ENCODE measurements at places on chromosomes 11 and 22.
A peak's percentile ranks its signal among the peaks of the same experiment; 100 is the strongest.

DNA sequence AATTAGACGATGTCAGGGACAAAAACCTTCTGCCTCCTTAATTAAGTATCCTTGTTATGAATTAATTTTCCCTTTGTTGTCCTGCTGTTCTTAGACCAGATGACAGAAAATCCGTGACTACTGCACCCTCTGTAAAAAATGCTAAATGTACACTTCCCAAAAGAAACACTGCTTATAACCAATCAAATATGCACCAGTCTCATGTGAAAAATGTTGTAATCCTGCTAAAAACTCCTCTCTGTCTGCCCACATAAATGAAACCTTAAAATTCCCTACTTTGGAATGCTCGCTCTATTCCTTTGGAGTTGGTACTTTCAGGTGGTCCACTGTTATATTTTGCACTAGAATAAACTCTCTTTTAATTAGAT is 366.8 kb upstream of the CCDC179 start:
- DNase-seq = no peak

- DNase-seq = peak; percentile 58
These were observed 28.3 kb downstream of the SLC1A2 start for GRCh38 chr11:35390737-35391682.

GRCh38 chr11:11297578-11297977 is 55.5 kb downstream of the CSNK2A3 start:
- DNase-seq = no peak

DNA sequence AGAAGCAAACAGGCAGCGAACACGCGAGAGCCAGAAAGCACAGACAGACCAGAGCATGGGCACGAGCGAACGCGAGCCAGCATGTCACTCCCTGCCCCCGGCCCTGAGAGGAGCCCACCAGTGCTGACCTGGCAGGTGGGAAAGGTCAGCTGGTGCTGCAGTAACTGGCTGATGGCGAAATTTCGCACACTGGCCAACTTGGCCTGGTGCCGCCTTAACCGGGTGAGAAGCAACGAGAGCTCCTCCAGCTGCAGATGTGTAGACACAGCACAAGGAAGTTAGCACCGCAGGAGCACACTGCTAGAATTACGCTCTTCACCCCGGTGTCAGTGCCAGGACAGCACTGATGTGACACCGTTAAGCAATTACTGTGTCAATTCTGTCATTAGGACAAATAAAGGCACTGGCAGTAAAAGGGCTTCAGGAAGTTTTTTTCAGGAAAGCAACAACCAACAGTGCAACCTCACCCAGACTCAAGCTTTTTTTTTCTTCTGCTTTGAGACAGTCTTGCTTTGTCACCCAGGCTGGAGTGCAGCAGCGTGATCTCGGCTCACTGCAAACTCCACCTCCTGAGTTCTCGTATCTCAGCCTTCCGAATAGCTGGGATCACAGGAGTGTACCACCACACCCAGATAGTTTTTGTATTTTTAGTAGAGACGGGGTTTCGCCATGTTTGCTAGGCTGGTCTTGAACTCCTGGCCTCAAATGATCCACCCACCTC is 76.8 kb downstream of the C11orf58 start:
- DNase-seq = peak; percentile 8

- no peak for DNase-seq
These were observed 53.6 kb downstream of the PTPRJ start for GRCh38 chr11:48033918-48034341.

- DNase-seq = no peak
These were observed at the start of gene LRFN4 for GRCh38 chr11:66856496-66857233. TSS of gene LRFN4 (plus strand) at chr11:66857064. CDS start at chr11:66857745, 681 bp downstream.

- no peak for DNase-seq
These were observed 208.4 kb upstream of the TBCEL start for GRCh38 chr11:120815319-120816100.

DNA sequence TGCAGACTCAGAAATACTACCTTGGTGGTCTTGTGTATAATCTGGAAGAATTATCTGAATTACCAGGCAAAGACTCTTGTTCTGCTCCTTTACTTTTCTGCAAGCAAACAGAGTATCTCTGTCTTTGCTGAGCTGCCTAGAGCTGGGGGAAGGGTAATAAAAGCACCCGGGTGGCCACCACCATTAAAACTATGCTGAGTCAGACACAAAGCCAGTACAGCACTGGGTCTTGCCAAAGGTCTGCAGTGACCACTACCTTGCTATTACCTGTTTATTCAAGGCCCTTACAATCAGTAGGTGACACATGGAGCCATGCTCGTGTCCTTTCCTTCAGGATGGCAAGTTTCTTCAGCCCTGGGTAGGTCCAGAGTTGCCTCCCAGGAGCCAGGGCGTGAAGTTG is 420.6 kb upstream of the CNTN5 start:
- no peak for DNase-seq

DNA sequence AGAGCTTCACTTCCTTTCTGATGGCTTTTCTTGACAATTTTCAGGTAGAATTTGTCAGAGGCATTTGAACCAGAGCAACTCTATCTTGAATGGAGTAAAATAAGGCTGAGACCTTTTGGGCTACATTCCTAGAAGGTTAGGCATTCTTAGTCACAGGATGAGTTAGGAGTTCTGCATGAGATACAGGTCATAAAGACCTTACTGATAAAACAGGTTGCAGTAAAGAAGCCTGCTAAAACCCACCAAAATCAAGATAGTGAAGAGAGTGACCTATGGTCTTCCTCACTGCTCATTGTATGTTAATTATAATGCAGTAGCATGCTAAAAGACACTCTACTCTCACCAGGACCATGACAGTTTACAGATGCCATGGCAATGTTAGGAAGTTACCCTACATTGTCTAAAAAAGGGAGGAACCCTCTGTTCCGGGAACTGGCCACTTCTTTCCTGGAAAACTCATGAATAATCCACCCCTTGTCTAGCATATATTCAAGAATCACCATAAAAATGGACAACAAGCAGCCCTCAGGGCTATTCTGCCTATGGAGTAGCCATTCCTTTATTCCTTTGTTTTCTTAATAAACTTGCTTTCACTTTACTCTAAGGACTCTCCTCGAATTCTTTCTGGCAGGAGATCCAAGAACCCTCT is 1519.7 kb upstream of the TENM4 start:
- no peak for DNase-seq

- peak; percentile 82 for DNase-seq
These were observed 9.1 kb upstream of the OR10D3 start for GRCh38 chr11:124174001-124174583.

DNA sequence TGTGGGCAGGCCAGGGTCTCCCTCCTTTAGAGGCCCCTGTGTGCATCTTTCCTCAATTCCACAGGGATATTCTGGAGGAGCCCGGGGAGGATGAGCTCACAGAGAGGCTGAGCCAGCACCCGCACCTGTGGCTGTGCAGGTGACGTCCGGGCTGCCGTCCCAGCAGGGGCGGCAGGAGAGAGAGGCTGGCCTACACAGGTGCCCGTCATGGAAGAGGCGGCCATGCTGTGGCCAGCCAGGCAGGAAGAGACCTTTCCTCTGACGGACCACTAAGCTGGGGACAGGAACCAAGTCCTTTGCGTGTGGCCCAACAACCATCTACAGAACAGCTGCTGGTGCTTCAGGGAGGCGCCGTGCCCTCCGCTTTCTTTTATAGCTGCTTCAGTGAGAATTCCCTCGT is 39.1 kb downstream of the TPCN2 start:
- DNase-seq = no peak

DNA sequence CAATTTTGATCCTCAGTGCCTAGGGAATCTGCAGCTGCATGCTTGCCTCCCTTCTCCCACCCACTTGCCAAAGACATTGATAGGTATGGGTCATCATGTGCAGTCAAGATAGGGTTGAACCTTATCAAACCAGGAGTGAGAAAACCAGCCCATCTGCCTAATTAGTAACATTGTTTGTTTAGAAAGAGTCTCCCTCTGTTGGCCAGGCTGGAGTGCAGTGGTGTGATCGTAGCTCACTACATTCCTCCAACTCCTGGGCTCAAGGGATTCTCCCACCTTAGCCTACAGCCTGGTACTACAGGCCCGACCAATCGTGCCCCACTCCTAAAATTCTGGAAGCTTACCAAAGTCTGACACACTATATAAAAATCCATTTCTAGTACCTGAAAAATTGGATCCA is 4.6 kb downstream of the C11orf71 start:
- no peak for DNase-seq
